NCI-H524 treated with DMSO at 0.1 percent for 48 hours (cell line): ENCODE measurements at places on chromosomes 2 and 18.

DNA sequence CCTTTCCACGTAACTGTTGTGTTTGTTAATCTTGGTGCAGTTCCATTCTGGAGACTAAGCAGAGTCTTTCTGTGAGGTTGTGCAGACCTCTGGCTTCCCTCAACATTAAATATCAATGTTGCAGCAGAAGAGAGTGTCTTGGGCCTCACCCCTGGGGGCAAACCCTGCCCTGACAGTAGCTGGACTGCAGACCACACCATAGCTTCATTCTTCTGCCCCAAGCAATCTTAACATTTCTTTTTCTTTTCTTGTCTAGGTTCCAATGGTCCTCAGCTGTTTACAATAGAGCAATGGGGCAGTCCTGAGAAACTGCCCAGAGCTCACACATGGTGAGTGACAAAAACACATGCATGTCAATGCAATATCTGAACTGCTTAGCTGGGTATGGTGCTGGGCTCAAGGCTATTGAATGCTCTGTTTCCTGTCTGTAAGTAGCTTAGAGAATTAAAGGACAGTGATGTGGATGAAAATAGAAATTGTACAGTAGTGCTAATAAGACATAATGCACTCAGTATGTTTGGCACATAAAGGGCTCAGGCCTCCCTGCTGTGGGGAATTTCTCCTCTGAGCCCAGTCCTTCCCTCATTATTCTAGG lies 237.6 kb downstream of the ALPK2 start:
- DNase-seq: no peak

DNA sequence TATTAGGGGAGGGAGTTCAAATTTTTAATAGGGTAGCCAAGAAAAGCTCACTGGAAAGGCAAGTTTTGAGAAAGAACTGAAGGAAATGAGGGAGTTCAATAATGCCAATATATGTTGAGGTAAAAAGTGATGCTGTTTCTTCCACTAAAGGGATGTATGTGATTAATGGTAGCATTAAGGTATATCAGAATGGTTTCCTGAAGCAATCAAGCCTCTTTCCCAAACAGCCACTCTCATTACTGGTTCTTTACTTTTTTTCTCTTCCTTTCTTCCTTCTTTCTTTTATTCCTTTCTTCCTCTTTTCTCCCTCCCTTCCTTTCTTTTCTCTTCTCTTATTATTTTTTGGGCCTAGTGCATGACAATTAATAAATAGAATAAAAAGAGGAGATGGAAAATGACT lies 433.5 kb downstream of the SATB2 start:
- DNase-seq: no peak

DNA sequence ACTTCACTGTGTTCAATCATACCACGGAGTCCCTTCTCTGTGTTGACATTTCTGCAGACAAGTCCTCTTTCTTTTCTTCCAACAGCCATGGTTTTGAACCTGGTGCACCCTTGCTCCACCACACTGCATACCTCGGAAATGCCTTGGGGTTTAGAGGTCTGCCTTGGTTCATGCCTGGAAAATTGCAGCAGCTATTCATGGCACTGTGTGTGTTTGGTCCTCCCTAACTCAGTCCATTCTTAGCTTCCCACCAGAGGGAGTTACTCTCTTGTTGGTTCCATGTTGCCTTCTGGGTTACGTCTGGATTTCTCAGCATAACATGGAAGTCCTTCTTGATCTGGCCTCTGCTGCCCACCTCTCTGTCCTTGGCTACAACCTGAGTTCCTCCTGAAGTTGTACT lies 206.0 kb downstream of the FHOD3 start:
- no peak for DNase-seq

- DNase-seq: no peak
Observed at GRCh38 chr2:67277450-67277849, 119.7 kb upstream of the ETAA1 start.

DNA sequence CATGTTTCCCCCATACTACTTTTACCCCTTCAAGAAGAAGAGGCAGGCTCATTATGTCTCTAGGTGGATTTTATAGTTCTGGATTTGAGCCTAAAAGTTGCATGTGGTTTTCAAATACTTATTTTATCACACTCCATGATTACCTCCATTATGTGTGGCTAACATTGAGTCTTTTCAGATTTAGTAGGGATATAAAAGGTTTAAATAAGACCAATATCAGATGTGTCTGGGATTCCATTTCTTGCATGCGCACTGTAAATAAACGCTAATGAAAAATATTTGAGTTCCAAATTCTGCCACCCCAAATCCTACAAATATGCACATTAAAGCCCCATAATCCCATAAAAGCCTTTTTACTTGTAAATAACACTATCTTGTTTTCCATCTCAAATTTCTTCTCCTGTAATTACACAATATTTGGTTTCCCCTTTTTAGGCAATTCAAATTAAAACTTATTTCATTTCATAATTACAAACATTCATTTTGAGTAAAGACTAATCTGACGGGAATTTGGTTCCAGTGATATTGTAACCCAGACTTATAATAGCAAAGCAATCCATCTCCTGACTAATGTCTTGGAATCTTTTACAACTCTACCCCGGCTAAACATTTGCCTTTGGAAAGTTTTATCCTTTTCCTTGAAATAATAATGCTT lies 600.0 kb downstream of the SLC4A3 start:
- no peak for DNase-seq

- no peak for DNase-seq
Observed at GRCh38 chr2:234003972-234004617, 46.4 kb upstream of the SPP2 start.

GRCh38 chr2:148110184-148110583 lies 89.3 kb downstream of the MBD5 start:
- DNase-seq: no peak

- no peak for DNase-seq
Observed at GRCh38 chr18:27843783-27844777, 332.9 kb downstream of the CDH2 start.

DNA sequence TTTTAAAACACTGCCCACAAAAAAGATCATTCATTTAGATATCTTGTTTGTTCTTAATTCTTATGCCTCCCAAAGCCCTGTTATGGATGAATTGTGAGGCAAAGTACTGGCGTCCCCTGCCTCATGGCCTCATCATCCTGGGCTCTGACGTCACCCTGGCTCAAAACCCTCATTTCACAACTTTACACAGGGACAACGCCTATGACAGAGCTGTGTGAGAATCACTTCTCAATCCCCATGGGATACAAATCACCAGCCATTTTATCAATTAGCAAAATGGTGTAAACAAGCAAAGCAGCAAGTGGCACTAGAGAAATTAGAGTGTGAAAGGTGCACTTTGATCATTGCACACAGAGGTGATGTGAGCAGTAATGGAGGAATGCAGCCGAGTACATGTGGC lies 16.6 kb downstream of the FHOD3 start:
- DNase-seq: no peak

DNA sequence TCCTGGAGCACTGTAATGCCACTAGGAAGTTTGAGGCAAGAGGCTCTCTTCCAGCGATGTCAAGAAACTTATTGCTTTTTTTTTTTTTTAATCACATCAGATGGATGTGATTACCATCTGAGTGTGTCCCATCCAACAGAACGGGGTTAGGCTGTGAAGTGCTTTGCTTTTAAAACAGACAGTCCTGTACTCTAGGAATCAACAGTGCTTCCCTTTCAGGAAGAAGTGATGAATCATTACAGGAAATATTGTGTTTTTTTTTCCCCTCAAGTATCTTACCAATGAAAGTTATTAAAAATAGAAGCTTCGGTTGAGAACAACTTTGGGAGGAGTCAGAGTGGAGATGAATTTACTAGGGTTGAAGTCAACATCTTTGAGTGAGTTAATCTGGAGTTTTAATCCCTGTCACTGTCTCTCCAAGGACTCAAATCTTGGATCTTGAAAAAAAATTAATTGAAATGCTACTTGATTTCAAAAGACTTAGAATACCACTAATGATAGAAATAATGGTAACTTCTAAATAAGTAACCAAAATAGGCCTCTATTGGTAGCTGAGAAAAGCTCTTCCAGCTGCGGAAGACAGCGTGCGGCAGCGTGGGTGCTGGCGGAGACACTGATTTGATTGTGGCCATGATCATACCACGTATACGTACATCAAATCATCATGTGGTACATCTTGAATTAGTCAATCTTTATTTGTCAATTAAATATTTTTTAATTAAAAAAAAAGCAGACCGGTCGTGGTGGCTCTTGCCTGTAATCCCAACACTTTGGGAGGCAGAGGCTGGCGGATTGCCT lies 45.5 kb downstream of the GATA6 start:
- no peak for DNase-seq

GRCh38 chr2:199662255-199662654 lies 188.7 kb downstream of the FTCDNL1 start:
- no peak for DNase-seq

- DNase-seq: no peak
Observed at GRCh38 chr18:80204142-80204541, 43.2 kb downstream of the PARD6G start.

DNA sequence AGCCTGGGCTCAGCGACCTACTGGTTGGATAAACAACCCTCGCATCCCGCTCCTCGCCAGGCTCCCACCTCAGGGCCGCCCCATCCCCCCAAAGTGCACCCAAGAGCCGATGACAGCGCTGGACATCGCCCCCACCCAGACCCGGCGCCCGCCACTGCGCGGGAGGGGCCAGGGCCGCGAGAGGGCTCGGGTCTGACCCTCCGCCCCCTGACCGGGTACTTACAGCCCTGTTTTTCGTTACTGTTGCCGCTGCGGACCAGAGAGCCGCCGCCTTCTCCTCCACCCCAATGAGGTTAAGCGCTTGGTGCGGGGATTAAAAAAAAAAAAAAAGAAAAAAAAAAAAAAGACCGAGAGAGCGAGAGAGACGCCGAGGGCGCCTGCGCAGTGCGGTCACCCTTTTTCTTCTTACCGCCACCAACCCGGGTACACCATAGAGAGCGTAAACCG lies at the start of gene CLASP1:
Gene CLASP1 (minus strand): TSS at position 314 of the 447 bp plus-strand sequence. CDS start 43,567 bp downstream, outside the sequence.
- DNase-seq: no peak
